ENCODE measurements at places on chromosomes 7 and 10.

GRCh38 chr7:50213622-50214017 lies 90.9 kb upstream of the IKZF1 start:
- no peak for DNase-seq

DNA sequence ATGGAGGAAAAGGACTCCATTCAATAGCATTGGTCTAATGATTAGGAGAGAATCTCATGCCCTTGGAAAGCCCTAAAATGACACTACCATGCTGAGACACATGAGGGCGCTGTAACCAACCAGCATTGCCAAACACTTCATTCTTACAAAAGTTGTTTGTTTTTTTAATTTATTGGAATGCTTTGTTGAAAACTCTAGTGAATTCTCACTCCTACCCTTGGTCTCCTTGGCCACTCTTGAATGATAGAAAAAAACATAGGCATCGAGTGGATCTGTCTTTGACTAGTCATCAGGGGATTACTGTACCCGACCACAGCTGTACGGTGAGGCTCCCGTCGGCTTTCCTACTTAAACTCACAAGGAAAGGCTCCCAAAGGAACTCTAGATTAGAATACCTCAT lies 29.3 kb upstream of the ADD3 start:
- no peak for DNase-seq

GRCh38 chr10:114320249-114321116 lies 81.4 kb downstream of the VWA2 start:
- DNase-seq: no peak

GRCh38 chr7:34900891-34901513 lies 136.3 kb downstream of the DPY19L1 start:
- DNase-seq: no peak

DNA sequence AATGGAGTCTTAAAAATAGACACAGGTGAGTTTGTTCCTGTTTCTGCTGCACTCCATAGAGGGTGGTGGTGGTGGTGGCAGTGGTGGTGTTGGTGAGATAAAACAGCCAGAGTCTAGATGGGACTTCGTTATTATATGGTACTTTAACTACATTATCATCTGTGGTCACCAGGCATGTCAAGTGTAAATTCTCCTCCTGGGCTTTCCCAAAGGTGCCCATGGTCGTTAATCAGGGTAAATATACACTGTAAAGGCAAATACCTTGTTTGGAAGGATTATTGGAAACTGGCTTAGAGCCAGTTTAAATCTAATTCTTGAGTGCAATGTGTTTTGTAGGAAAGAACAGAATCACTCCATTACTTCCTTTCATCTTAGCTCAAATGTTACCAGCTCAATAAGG lies 21.5 kb upstream of the COMMD3 start:
- DNase-seq: no peak
